ENCODE measurements at places on chromosomes 4 and X.

- no peak for DNase-seq
These were observed 163.2 kb downstream of the ANK2 start for GRCh38 chr4:113212613-113213012.

GRCh38 chr4:81990898-81991297 lies 382.9 kb downstream of the HNRNPD start:
- no peak for DNase-seq

DNA sequence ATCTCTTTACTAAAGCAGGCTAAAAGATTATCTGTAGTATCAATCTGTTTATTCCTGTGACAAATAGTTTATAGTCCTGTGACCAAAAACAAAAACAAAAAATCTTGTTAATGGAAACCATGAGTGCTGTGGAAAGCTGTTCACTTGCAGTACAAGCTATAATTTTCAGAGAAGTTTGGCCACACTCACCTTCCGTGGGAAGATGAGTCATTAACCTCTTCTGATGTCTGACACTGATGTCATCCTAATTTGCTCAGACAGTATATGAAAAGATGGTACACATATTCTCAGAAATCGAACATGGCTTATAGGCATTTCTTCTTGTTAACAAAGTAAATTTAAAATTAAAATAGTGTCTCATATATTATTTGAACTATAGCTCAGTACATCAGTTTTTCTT lies 19.9 kb upstream of the ENPP6 start:
- DNase-seq = peak; percentile 58

DNA sequence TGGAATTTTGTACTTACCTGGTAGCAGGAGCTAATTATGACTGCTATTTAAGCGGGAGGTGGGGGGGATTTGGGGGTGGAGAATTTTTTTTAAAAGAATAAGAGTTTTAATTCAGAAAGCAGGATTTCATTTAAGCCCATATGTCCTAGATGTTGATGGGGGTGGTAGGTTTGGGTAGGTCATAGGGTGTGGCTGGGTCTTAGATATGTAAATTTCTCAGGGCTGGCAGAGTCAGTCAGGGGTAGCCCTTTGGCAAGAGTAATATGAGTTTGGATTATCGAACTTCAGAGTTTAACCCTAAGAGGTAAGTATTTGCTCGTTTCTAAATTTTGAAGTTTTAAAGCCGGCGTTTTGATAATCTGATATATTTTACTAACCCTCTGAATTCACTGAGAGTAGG lies 35.2 kb upstream of the COX18 start:
- no peak for DNase-seq

DNA sequence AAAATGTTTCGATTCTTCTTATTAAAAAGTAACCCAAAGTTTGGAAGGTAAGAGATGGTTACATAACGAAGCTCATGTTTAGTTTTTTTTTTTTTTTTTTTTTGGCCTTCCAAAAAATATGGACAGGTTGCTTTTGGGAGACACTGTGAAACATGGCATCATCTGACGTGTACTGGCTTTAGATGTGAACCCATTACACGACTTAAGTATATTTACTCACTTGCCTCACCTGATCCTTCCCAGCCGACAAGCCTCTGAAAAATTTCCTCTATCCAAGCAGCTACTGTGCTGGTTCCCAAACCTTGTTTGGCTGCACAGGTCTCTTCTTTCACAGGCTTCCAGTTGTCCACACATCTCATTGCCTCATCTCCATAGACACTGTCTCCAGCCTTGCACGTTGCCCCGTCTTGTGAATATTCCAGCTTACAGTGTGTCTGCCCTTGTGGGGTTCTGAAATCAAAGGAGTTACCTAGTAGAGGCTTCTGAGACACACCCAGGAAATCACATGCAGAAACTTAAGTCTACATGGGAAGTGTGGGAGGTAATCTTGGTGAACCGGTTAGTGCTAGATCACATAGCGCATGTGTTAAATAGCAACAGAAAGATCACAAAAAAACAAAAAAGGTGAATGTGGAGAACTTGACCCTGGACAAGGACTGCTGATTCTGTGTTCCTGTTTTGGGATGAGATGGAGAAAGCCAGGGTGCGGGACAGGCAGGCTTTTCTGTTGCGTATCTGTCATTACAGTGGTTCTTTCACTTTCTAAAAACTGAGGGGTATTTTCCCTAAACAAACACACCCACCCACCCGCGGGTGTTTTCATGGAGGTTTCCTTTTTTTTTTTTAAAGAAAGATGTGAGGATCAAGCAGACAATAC lies 328.6 kb downstream of the ARHGAP10 start:
- peak; percentile 33 for DNase-seq

GRCh38 chrX:20284992-20285391 lies 18.3 kb upstream of the RPS6KA3 start:
- no peak for DNase-seq

GRCh38 chr4:101774807-101775206 lies 15.7 kb upstream of the BANK1 start:
- no peak for DNase-seq

GRCh38 chr4:152485726-152486276 lies 50.1 kb downstream of the FBXW7 start:
- DNase-seq = peak; percentile 14

DNA sequence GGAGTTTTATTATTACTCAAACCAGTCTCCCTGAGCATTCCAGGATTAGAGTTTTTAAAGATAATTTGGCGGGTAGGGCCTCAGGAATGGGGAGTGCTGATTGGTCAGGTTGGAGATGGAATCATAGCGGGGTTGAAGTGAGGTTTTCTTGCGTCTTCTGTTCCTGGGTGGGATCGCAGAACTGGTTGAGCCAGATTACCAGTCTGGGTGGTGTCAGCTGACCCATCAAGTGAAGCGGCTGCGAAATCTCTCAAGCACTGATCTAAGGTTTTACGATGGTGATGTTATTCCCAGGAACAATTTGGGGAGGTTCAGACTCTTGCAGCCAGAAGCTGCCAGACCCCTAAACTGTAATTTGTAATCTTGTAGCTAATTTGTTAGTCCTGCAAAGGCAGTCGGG lies 25.1 kb upstream of the SETD7 start:
- DNase-seq = no peak

DNA sequence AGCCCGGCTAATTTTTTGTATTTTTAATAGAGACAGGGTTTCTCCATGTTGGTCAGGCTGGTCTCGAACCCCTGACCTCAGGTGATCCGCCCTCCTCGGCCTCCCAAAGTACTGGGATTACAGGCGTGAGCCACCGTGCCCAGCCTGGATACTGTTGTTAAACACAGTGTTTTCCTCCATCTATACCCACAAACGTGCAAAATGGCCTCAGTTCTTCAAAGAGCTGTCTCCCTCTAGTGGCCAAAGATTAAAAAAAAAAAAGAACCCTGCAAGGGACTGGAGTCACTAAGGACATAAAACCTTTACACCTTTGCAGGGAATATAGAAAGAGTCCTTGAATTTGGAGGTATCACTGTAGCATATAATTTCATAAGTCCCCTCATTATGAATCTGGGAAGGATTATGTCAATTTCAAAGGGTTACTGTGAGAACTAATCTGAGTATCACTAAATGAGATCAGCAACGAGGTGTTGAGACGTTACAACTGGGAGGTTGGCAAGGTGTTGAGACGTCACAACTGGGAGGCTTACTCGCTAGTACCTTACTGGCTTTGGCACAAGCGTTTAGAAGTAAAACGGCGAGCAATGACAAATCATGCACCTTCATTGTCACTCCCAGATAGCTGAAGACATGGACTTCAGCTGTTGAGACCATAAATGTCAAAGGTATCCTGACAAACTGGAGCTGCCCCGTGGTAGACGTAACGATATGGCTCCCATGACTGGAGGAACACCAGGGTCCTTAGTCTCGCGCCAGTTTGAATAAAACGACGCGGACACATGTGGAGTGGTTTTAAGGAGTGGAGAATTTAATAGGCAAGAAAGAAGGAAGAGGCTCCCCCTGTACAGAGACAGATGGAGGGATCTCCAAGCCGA lies 33.4 kb upstream of the ENPP6 start:
- peak; percentile 66 for DNase-seq

DNA sequence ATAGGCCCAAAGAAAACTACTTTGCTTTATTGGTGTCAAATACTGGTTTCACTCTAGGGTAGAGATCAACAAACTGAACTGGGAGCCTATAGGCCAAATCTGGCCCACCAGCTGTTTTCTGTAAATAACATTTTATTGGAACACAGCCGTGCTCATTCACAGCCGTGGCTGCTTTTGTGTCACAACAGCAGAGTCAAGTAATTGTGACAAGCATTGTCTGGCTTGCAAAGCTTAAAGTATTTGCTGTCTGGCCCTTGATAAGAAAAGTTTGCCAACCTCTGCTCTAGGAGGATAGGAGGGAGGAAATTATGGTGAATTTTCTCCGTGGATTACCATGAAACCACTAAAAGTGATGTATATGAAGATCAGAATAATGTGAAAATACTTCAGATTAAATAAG lies 53.4 kb downstream of the GPAT3 start:
- DNase-seq = no peak

- no peak for DNase-seq
These were observed 79.8 kb downstream of the FUNDC1 start for GRCh38 chrX:44462850-44463249.

DNA sequence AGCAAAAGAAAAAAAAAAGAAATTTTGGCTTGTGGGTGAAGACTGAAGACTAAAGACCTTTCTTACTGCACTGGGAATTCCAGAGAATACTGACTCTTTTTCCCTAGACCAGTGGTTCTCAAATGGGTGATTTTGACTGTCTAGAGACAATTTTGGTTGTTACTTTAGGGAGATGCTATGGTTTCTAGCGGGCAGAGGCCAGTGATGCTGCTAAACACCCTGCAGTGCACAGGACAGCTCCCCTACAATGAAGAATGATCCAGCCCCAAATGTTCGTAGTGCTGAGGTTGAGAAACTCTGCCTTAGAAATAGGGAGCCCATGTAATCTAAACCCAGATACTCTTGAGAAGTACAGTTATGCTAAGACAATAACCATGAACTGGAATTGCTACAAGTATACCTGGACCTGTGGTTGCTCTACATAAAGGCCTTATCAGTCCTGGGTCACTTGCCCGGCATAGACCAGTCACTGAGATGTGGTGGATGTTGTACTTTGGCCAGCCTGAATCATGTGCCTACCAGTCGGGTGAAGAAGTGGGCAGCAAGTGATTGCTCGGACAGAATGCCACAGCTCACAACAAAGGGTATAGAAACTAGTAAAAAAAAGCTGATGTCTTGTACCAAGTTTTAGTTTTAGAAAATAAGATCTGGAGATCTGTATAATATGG lies 16.0 kb downstream of the ARHGAP10 start:
- DNase-seq = no peak

DNA sequence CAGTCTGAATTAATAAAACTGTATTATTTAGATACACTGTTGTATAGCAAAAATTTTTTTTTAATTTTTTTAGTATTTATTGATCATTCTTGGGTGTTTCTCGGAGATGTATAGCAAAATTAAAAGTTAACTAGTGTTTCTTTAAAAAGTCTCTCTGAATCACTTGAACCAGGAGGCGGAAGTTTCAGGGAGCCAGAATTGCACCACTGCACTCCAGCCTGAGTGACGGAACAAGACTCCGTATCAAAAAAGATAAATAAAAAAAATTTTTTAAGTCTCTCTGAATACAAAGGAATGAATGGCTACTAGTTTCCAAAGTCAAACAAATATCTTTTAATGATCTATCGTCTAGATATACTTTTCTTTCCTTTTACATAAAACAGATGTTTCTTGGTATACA lies 64.4 kb downstream of the ELF2 start:
- DNase-seq = no peak
